Activated CD4-positive, alpha-beta T cell treated with anti-CD3 and anti-CD28 coated beads, Interleukin-2, Interleukin-4, amounts not matched to agents 100 ng/mL and 50 ng/mL, durations not matched to agents 16 hours and 8 hours (primary cell): ENCODE measurements at places on chromosomes 1 and 21.

DNA sequence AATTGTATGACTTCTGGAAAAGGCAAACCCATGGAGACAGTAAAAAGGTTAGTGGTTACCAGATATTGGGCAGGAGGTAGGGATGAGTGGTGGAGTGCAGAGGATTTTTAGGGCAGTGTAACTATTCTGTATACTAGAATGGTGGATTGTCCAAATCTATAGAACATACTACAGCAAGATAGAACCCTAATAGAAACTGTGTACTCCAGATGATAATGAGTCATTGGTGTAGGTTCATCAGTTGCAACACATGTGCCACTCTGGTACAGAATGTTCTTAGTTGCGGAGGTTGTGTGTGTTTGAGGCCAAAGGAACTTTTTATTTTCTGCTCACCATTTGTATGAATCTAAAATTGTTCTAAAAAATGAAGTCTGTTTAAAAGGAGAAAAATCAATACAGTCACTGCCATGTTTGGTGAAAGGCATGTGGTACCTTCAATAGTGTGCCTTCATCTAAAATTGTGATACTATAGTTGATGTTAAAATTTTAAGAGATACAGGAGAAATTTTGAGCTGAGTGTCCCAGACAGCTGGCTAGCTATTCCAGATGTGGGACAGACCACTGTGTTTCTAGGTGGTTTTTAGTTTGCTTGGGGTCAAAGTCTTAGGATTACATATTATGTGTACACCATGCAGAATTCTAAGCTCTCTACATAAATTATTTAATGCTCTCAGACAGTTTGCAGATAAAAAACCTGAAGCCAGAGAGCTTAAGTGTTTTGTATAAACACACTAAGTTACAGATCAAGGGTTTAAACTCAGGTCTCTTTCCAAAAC, 150.5 kb downstream of the RPS6KC1 start:
- DNase-seq: no peak

DNA sequence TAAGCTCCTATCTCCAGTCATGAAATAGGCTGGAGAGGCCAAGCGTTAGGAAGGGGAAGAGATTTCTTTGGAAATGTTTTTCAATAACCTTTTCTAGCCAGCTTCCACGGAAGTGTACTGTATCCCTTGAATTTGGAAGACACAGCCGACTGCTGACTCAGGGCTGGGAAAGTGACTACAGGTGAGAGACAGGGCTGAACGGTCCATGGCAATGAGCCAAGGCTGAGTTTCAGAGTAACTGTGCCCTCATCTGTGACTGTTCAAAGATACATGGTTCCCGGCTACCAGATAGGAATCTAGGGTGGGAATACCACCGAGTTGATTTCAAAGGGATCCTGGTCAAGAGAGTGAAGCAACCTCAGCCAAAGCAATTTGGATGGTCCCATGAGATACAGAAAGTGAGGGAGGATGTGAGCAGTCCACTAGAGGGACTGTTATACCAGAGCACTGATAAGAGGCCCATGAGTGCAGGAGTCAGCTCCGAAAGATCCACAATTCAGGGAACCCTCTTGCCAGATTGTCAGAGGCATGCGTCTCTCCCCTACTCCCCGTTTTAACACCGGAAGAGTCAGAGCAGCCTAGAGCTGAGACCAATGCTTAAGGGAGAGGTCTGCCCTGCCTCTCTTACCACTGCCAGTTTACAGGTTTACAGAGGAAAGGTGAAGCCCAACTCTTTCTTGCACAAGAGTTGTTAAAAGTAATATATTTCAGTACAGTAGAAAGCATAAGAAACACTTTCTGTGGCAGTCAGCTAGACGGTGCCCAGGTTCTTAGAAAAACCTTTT, 3.2 kb upstream of the KRTAP19-8 start:
- DNase-seq: no peak

DNA sequence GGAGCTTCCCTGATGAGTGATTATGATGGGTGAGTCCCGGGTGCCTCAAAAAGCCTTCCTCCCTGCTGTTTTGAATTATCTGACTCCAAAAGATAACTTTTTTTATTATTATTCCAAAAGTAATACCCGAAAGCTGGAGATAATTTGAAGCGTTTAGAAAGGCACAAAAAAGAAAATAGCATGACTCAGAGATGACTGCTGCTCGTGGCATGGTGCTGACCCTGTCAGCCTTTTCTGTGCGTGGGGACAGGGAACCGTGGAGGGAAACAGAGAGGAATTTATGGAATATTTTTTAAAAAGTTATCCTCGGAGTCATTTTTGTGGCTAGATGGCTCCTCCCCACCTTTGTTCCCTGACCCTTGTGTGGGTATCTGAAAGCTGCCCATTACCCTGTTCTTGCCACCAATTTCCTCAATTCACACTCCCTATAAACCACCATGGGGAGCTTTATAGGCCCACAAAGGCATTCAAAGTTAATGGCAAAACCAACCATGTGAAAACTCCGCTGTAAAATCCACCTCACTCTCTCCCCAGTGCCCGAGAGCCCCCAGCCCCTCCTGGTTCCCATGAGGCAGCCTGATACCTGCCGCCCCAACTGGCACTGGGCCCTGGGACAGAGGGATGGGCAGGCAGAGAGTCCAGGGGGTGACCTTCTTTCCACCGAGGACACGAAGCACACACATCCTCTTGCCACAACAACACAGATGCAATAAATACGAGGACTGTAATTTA, 37.5 kb downstream of the IGSF21 start:
- DNase-seq: no peak

DNA sequence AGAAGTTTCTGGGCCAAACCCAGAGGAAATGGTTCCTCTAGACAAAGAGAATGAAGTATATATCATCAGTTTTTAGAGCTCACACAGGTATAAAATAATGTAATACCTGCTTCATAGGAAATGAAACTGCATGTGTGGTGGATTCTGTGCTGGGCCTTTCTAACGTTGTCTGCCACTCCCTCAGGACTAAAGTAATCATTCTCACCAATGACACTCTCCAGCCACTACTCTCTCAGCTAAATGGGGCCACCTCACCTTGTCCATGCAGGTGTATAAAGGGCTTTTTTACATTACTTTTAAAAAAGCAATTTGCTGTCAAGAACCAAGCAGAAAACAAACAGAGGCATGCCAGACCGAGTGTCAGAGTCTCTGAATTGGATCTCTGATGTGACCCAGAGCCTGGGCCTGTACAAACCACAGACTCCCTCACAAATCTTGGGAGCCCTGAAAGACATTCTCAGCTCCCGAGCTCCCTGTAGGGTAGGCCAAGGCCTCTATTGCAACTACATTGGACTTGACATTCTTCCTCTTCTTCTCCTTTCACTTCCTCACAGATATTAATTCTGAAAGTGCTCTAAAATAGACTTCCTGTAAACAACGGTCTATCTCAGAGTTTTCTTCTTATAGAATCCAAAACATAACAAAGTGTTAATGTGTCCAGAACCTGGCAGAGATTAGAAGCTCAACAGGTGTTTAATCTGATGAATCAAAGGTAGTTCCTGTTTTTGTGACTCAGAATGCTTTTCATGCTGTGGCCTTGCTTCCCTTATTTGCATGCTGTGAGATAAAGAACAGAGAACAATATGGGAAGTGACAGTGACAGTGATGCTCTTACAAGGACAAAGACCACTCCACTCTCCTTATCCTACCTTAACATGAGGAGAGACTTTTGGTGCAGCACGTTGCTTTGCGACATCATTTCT, 8.6 kb downstream of the AIM2 start:
- DNase-seq: peak; percentile 48

- DNase-seq: peak; percentile 23
Measured at GRCh38 chr1:24189528-24189927, 2.4 kb upstream of the IFNLR1 start.

- no peak for DNase-seq
Measured at GRCh38 chr1:75811211-75811981, 14.7 kb downstream of the MSH4 start.

DNA sequence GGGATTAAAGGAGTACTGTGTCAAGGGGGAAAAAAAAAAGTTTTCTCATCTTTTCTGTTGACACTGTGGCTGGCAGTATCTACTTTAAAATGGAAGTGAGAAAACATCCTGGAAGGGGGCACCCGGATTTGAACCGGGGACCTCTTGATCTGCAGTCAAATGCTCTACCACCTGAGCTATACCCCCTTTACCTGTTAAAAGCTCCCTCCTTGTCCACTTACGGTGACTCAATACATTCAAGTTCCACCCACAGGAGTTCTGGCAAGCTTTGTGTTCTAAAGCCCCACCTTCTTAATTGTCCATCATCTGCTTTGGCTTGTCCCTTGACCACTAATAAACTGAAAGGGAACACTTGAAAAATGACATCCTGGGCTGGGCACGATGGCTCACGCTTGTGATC, 68.2 kb downstream of the FNBP1L start:
- DNase-seq: peak; percentile 10

DNA sequence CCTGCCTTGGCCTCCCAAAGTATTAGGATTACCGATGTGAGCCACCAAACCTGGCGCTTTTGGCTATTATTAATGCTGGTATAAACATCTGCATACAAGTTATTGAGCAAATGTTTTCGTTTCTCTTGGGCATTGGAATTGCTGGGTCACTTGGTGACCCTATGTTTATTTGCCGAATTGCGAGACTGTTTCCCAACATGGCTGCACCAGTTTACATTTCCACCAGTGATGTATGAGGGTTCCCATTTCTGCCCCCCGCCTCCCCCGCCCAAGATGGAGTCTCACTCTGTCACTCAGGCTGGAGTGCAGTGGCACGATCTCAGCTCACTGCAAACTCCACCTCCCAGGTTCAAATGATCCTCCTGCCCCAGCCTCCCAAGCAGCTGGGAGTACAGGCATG, 20.9 kb downstream of the SFPQ start:
- DNase-seq: no peak

DNA sequence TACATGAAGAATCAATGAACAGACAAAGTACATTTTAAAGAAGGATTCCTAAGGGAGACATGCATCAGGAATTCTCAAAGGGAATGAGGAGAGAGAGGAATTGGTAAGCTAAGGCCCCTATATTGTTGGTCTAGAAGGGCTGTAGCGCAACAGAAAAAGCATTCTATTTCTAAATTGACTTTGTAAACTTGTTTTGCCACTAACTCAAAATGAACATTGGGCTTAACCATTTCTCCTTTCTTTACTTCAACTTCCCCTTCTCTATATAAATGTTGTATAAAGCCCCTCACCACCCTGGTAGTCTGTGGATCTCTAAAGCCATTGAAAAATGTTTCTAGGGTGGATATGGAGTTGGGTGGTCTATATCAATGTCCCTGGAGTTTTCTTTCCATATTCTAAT, 20.4 kb upstream of the OR6N2 start:
- no peak for DNase-seq

GRCh38 chr1:23174426-23175110, 5.9 kb upstream of the LUZP1 start:
- peak; percentile 16 for DNase-seq

DNA sequence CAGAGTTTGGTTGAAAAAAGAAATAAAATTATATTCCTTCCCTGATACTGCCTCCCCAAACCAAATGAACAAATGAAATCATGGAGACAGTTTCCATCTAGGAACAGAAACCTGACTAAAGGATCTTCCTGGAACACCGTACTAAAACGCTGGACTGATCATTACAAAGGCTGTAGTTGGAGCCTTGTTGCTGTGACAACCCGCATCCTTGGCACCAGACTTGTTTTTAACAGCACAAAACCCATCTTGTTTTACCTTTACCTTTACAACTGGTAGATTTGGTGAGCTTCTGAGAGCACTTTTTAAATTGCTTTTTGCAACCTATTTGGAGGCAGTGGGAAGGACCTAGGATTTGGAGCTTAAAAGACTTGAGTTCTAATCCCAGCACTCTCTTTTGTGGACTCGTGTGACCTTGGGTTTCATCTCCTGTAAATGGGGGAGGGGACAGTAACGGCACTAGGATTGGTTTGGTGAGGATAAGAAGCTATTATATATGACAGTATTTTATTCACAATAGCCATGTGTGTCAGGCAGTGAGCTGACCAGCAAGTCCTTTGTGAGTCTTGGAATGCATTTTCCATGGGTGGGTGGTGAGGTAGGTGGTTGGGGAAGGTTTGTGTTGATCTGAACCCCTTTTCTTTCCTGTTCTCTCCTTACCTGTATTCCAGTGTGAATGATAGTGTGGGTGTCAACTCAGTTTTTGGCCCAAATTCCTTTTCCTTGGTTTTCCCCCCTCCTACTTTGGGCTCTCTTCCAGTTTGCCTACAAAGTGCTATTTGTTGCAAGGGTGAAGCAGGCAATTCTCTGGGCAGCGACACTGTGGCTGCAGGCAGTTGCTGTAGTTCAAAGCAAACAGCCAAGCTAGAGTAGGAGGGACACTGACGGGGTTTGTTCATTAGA, 12.6 kb downstream of the LRRC8D start:
- no peak for DNase-seq

GRCh38 chr1:25608488-25609178, 8.0 kb upstream of the MAN1C1 start:
- DNase-seq: peak; percentile 83

DNA sequence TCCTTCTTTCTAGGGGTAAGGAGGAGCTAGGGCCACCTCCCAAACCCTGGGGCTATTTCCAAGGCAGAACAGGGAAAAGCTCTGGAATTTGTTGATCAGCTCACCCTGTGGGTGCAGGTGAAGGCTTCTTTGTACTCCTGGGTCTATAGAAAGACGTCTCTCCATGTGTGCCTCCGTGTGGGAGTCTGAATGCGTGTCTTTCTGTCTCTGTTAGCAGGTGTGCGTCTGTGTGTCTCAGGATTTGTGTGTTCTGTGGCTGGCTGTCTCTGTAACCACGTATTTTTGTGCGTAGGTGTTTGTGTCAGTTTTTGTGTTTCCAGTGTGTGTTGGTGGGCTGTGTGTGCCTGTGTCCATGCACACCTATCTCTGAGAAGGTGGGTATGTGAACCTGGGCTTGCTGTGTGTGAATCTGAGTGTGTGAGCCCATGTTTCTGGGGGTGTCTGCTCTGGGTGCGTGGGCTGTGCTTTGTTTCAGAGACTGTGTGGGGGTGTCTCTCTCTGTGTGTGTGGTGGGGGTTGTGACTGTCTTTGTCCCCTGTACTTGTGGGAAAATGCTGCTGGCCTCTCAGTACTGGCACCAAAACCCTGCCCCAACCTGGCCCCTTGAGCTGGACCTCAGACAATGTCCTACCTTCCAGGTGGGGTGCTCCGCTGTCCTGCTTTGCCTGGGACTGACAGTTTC, 12.7 kb upstream of the ETV3L start:
- DNase-seq: no peak

GRCh38 chr21:42624095-42624790, 29.2 kb upstream of the PDE9A start:
- DNase-seq: no peak

GRCh38 chr1:180248731-180249681, 18.9 kb downstream of the LHX4 start:
- DNase-seq: no peak

DNA sequence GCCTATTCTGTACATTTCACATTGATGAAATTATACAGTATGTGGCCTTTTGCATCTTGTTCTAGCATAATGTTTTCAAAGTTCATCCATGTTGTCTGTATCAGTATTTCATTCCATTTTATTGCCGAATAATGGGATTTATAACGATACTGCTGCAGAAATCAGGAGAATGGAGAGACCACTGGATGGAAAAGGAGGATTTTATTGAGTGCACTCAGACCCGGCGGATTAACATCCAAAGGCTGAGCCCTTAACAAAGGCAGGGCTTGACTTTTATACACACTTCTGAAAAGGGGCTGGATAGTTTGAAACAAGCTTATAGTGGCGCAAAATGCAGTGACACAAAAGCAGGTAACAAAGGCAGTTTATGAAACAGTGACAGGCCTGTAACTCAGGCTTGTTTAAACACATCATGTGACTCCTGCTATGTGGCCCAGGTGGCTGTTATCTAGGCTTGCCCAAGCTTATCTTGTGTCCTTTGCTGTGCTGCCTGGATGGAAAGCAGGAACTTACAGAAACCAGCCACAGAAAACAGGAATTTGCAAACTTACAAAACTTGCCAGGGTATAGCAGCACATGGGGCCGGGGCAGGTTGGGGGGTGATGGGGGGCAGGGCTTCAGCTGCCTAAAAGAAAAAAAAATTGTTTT, 32.8 kb upstream of the KCNJ15 start:
- no peak for DNase-seq
